Stimulated activated CD8-positive, alpha-beta memory T cell treated with anti-CD3 and anti-CD28 coated beads, Interleukin-2, amount 100 ng/mL, for 1 hour (primary cell): ENCODE measurements at places on chromosomes 4 and X.

DNA sequence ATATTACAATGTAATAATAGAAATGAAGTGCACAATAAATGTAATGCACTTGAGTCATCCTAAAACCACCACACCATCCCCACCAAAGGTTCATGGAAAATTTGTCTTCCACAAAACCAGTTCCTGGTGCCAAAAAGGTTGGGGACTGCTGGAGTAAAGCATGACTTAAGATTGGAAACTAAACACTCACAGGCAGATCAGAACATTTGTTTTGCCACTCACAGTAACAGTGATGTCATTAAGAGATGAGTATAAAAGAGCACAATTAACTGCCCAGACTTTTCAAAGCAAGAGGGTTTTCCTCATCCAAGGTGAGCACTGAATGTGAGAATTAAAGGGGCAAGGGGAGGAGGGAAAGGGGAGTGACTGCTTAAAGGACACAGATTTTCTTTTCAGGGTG, 35.6 kb downstream of the MAP7D3 start:
- no peak for DNase-seq

DNA sequence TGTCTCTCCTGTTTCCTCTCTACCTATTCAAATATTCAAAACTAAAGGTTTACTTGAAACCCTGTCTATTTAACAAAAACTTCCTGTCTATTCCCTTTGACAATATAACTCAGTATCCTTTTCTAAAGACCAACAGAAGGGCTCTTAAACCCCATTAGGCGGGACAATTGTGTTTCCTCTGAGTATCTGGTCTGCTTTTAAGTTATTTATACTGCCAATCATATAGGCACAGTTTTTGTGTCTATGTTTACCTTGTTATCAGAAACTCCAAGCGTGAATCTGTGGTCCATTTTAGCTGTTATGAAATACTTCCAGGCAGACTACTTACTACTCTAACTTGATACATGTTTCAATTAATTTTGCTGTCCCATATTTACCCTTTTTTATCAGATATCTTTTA, 350.0 kb upstream of the CTSO start:
- DNase-seq: no peak

GRCh38 chrX:115972717-115973116, 197.8 kb upstream of the AGTR2 start:
- no peak for DNase-seq

- no peak for DNase-seq
Measured at GRCh38 chrX:65697211-65697641, 29.8 kb downstream of the MSN start.

DNA sequence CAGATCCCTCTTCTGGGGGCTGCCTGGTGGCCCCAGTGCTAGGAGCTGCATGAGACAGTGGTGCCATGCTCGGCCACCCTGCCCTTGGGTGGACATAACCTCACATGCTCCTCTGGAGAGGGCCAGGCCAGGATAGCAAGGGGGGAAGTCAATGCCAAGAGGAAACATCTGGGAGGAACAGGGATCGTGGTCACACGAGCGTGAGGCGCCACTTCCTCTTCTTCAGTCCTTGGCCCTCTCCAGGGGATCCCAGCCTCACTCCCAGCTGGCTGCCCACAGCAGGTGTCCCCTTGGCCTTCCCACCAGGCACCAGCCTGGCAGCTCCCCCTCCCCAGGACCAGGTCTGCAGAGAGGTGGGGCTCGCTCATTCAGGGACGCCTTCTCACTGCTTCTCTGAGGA, 28.6 kb downstream of the TBC1D14 start:
- DNase-seq: no peak

GRCh38 chr4:55745014-55745413, 74.6 kb upstream of the EXOC1L start:
- no peak for DNase-seq

GRCh38 chrX:42973321-42973720, 195.4 kb upstream of the PPP1R2C start:
- no peak for DNase-seq

- DNase-seq: no peak
Measured at GRCh38 chr4:27717431-27717755, 856.8 kb downstream of the STIM2 start.

DNA sequence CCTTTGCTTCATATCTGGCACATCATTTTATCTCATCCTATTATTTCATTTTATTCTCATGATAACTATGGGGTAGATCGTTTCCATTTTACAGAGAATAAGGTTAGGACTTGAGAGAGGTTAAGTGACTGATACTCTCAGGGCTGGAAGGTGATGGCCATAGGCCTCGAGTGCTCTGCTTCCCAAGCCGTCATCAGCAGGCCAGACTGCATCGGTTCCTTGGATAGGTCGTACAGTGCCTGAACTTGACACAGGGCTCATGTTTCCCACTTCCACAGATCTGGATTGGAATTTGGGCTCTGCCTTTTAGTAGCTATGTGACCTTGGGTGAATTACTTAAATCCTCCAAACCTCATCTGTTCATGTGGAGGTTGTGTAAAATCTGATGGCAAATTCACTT, 81.4 kb downstream of the TMEM131L start:
- DNase-seq: no peak

GRCh38 chr4:38306482-38307071, 346.4 kb downstream of the PTTG2 start:
- DNase-seq: no peak

DNA sequence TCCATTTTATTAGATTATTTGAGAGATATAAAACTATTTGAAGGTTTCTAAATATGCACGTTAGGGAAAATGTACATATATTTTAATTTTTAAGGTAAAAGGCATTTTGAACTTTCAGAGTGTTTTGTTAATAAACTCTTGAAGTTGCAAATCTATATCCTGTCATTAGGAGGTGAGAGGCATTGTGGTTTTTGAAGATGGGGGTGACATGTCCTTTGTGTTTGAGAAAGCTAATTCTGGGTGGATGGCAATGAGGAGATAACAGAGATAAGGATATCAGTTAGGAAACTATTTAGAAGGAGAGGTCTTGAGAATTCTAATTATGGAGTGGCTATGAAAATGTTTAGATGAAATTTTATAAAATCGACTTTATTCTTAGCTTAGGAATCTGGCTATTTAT, 6.1 kb downstream of the STIM2 start:
- DNase-seq: no peak

DNA sequence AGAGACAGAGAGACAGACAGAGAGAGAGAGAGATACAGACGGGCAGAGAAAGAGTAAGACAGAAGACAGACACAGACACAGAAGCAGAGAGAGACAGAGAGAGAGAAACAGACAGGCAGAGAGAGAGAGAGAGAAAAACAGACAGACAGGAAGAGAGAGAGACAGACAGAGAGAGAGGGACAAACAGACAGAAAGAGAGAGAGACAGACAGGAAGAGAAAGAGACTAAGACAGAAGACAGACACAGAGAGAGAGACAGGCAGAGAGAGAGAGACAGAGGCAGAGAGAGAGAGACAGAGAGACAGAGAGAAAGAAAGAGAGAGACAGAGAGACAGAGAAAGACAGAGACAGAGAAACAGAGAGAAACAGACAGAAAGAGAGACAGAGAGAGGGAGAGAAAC, 27.2 kb upstream of the NAA11 start:
- DNase-seq: no peak

DNA sequence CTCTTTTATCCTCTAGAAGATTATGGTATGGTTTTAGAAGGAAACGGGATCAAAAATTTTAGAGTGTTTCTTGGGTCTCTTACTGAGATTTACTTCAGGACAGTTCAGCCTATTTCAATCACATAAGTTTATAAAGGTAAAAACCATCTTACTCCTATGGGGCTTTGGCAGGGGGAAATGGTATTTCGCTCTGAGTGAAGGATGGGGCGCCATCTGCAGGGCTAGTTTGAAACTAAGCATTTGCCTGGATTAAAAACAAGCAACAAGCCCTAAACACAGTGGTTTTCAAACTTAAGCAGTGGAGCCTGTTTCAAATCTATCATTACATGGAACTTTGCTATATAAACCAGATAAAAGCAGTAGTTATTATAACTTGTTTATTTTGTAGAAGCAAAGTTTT, 361.5 kb upstream of the FMR1 start:
- DNase-seq: no peak

- no peak for DNase-seq
Measured at GRCh38 chr4:13455411-13455810, 28.7 kb downstream of the RAB28 start.

DNA sequence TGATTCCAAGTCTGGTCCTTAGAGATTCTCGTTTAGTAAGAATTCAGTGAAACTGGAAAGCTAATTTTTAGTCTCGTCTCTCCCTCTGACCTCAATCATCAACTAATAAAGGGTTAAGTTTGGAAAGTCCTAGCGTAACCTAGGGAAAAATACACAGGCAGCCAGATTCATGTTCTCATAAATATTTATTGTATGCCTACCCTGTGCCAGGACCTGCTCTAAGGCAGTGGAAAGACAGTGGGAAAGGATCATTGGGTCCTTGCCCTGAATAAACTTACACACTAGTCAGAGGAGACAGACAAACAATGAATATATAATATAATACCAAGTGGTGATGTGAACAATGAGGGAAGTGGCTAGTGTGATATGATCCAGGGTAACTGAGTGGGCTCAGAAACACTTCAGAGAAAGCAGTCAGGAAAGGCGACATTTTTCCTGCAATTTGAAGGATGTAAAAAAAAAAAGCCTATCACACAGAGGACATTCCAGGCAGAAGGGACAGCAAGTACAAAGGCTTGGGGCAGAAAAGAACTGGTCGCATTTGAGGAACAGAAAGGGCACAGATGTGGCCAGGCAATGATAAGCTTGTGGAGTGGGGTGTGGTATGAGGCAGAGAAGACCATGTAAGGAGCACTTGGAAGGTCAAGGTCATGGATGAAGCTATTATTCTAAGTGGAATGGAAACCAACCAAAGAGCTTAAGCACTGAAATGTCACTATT, 128.8 kb downstream of the AMELX start:
- DNase-seq: no peak

GRCh38 chr4:186878203-186878776, 154.6 kb upstream of the FAT1 start:
- no peak for DNase-seq

- no peak for DNase-seq
Measured at GRCh38 chrX:139446832-139447231, 83.7 kb upstream of the F9 start.

- DNase-seq: no peak
Measured at GRCh38 chrX:124534536-124534935, 188.2 kb downstream of the SH2D1A start.

GRCh38 chrX:153725832-153726285, 1.2 kb downstream of the ABCD1 start:
- DNase-seq: no peak

DNA sequence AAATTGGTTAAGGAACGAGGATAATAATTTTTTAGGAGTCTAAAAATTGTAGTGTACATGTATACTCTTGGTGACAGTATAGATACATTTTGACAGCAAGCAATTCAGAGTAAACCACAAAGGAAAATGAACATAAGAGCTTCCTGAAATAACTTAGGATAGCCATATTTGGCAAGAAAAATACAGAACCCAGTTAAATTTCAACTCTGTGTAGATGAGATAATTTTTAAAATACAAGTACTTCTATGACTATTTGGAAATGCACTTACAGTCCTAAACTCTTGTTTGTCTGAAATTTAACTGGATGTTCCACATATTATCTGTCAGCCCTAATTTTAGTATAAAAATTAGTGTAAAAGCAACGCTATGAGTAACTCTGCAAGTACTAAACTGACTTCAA, 124.4 kb upstream of the PCDH18 start:
- no peak for DNase-seq

DNA sequence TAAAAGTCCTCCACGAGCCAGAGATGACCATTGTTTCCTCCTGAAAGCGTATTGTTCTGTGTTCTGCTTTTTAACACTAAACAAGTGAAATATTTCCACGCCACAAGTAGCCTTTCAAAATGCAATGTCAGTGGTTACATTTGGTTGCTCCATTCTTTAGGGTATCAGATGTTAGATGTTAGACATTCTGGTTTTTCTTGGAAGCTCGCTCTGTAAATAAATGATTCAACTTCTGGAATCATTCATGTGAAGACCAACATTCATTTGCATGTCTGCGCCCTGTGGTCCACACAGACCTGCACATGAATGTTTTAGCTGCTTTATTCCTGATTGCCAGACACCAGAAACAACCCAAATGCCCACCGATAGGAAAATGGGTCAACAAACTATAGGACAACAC, 38.0 kb upstream of the HELT start:
- no peak for DNase-seq

- no peak for DNase-seq
Measured at GRCh38 chr4:74428276-74428675, 16.7 kb upstream of the AREG start.

GRCh38 chr4:56606385-56606784, 74.7 kb downstream of the HOPX start:
- DNase-seq: no peak

GRCh38 chr4:111400741-111401140, 744.5 kb upstream of the FAM241A start:
- DNase-seq: no peak

DNA sequence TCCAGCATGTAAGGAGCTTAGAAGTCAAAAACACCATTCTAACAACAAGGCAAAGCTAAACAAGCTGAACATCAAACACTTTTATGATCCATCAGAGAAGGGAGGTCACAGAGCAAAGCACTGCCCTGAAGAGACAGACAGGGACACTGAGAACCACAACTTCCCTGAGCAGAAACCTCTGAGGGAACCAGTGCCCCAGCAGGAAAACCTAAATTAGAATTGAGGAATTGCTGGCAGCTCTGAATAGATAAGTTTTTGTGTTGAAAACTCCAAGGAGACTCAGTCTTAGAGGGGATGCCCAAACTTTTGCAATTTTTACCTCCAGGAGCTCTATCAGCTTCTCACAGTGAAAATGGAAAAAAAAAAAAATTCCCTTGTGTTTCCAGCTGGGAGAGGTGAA, 83.0 kb upstream of the MAPK10 start:
- no peak for DNase-seq

DNA sequence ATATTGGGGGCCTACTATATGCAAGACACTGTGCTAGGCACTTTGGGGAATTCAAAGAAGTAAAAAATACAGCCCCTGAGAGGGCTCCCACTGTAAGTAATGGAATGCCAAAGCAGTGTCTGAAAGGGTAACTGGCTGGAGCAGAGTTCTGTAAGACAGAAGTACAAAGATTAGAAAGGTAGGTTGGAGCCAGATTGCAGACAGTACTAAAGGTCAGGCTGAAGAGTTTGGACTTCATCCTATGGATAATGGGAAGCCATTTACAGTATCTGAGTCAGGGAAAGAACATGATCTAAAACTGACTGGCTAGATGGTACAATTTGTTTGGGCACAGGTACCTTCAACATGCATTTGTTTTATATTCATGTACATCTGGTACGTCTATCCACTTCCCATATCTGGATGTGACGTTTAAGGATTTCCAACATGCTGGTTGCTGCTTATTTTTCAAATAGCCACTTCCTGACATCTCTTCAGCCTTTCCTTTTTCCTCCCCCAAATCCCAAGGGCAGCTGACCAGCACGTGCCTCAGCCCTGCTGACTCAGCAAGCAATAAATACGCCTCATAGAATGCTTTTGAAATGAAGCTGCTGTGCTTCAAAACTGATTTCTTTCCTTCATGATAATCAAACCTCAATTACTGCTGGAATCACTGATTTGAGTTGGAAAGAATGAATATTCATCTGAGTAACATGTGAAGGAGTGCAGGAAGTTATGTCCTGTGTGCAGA, 9.5 kb downstream of the ENOX2 start:
- no peak for DNase-seq
